ENCODE measurements at places on chromosomes 1 and 21. TPM values are rescaled to one million over a fixed set of nuclear protein-coding genes. Genes with fewer than 3 reads are reported as not detected.

The HEATR1 gene
- total RNA-seq: 13.7 TPM

DNA sequence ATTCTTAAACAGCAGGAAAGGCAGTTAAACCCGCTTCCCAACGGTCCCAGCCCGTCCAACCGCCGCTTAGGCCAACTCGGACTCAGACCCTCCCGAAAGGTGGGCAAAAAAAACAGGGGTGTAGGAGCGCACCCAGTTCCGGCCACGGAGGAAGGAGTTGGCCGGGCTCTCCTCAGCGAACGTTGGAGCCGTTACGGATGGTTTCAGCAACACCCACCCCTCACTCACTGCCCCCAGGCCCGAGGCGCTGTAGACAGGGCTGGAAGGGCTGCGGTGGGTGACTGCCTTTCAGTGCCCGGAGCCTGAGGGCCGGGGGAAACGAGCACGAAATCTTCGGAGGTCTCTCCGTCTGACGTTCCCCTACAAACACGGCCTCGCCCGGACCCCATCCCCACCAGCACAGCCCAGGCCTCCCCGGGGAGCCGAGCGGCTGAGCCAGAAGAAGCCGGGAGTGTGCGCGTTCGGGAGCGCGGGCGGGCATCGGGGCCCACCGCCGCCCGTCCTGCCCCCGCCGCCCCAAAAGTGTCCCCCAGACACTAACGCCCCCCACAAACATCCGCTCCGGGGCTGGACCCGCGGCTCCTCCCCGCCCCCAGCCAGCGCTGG is 1.3 kb downstream of the KDM5B start:
- H3K4me3 ChIP-seq: peak overlapping the region; percentile 97
- H3K27ac ChIP-seq: peak overlapping the region; percentile 88
- H3K4me1 ChIP-seq: no peaks in the 10 kb centered on the region

DNA sequence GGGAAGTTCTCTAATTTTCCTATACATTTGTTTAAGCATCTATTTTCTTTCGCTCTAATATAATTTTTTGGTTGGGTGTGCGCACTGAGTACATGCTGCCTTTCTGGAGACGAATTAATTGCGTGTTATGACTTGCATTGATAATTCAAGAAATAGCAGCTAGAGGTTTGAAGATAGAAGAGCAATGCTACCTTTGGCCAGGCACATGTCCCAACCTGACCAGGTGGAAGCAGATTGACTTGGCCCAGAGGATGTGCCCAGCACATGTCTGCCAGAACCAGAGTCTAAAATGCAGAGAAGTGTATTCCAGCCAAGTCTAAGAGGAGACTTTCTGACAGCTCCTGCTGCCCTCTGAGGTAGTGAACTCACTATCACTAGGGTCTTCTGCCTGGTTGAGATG is 114.3 kb downstream of the SLC35F3 start:
- H3K36me3 ChIP-seq: no peaks in the 10 kb centered on the region
- H3K4me3 ChIP-seq: no peak overlapping the region
- no peak overlapping the region for H3K27ac ChIP-seq
- DNase-seq: no peak
- H3K27me3 ChIP-seq: no peaks in the 10 kb centered on the region
- H3K4me1 ChIP-seq: no peaks in the 10 kb centered on the region

DNA sequence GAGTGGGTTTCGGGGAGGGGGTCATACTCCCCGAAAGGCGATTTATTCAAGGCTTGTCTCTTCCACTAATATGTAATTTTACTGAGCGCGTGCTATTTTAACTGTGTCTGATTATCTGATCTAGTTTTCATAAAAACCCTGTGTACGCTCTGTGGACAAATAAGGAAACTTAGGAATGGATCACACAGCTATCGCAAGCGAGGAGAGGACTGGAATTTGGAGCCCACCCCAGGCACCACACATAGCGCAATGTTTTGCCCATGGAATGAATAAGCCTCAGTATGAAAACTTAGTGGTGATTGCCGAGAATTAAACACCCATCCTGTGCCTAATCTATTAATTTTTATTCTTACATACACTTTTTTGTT is 9.8 kb upstream of the RAB42 start:
- H3K4me3 ChIP-seq: peak overlapping the region; percentile 70
- no peaks in the 10 kb centered on the region for H3K27me3 ChIP-seq
- DNase-seq: no peak

- no peak overlapping the region for H3K27ac ChIP-seq
- no peaks in the 10 kb centered on the region for H3K36me3 ChIP-seq
- no peak overlapping the region for H3K4me3 ChIP-seq
- no peaks in the 10 kb centered on the region for H3K4me1 ChIP-seq
- H3K27me3 ChIP-seq: no peaks in the 10 kb centered on the region
Measured at GRCh38 chr1:107941123-107941522, 23.9 kb downstream of the VAV3 start.

The C1QTNF12 gene
- 1.7 TPM for total RNA-seq

The ZNF683 gene
- not detected for total RNA-seq

- no peak overlapping the region for H3K27ac ChIP-seq
- H3K4me3 ChIP-seq: no peak overlapping the region
- H3K4me1 ChIP-seq: peaks cover 9% of the 10 kb centered on the region
Measured at GRCh38 chr1:172970186-172970585, 80.6 kb downstream of the TNFSF18 start.

The PRKCZ gene
- 15.7 TPM for total RNA-seq

GRCh38 chr1:180312926-180313325 is 82.9 kb downstream of the LHX4 start:
- no peak overlapping the region for H3K4me3 ChIP-seq
- H3K27me3 ChIP-seq: no peaks in the 10 kb centered on the region
- DNase-seq: no peak
- no peaks in the 10 kb centered on the region for H3K36me3 ChIP-seq
- no peak overlapping the region for H3K27ac ChIP-seq

GRCh38 chr1:235702412-235702811 is 52.8 kb upstream of the GNG4 start:
- no peak for DNase-seq
- H3K4me3 ChIP-seq: no peak overlapping the region
- H3K36me3 ChIP-seq: no peaks in the 10 kb centered on the region
- no peaks in the 10 kb centered on the region for H3K4me1 ChIP-seq

DNA sequence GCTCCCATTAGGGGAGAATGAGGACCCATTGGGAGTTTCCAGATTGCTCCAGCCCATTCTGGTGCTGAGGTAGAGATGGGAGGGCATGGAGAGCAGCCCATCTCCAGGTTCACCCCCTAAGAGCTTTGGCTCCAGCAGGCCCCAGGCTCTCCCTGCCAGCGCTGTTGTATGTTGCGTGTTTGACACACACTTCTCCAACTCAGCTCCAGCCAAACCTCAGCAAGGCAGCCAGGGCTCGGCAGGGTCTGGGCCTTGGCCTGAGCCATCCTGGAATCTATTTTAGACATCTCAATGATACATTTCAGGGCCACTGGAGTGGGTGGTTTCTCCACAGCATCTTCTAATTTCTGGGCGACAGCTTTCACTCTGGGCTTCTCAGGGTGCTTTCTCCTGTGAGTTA is 117.0 kb downstream of the NAV1 start:
- no peaks in the 10 kb centered on the region for H3K36me3 ChIP-seq
- DNase-seq: no peak
- H3K4me1 ChIP-seq: no peaks in the 10 kb centered on the region
- H3K27me3 ChIP-seq: no peaks in the 10 kb centered on the region

The ZBTB8A gene
- total RNA-seq: 2.9 TPM

- no peaks in the 10 kb centered on the region for H3K4me1 ChIP-seq
- H3K36me3 ChIP-seq: no peaks in the 10 kb centered on the region
- no peak for DNase-seq
- H3K27me3 ChIP-seq: no peaks in the 10 kb centered on the region
- no peak overlapping the region for H3K4me3 ChIP-seq
Measured at GRCh38 chr1:89041721-89042120, 19.1 kb upstream of the GBP3 start.

GRCh38 chr1:208465786-208466590 is 221.8 kb upstream of the PLXNA2 start:
- no peak overlapping the region for H3K27ac ChIP-seq
- H3K27me3 ChIP-seq: no peaks in the 10 kb centered on the region
- H3K36me3 ChIP-seq: no peaks in the 10 kb centered on the region
- no peaks in the 10 kb centered on the region for H3K4me1 ChIP-seq
- DNase-seq: no peak

DNA sequence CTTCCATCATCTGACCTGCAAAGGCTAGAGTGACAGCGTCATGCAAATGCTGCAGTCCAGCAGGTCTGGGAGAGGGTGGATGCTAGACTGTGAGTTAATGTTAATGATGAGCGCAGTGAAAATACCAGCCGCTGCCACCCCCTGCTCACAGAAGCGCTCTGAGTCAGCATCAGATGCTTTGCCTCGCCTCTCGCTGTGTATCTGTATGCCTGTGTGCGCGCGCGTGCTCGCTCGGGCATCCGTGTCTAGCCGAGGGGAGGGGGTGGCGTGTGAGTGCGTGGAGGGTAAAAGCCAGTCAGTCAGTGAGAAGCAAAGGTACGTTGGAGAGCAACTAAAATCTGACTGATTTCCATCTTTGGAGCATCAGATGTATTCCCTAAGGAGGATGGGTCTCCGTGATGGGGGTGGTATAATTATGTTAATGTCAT is 858.7 kb downstream of the USP25 start:
- H3K27ac ChIP-seq: peak overlapping the region; percentile 55
- H3K4me1 ChIP-seq: no peaks in the 10 kb centered on the region
- H3K4me3 ChIP-seq: peak overlapping the region; percentile 28
- no peaks in the 10 kb centered on the region for H3K27me3 ChIP-seq
- peak; percentile 25 for DNase-seq

DNA sequence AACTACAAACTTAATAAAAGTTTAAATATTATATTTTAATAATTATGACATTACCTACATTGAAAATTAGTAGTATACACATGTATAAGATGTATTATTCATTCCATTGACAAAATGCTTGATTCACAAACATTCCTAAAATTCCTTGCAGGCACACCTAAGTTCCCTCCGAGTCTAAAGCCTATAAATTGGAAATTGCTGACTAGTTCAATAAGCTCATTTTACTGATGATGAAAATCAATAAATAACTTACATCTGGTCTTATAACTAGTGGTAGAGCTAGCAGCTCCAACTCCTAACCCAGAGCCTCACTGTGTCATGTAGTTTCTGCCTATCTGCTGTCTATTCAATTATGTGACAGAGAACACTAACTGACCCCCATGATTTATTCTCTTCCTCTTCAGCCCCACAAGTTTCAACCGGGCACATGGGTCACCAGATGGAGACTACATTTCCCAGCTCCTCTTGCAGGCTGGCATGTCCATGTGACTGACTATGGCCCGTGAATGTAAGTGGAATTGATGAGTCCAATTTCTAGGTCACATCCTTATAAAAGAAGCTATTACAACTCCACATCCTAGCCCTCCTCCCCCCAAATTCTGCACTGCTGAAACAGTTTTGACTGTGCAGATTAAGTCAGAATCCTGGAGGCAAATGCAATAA is 29.6 kb upstream of the LRRC8D start:
- H3K36me3 ChIP-seq: no peaks in the 10 kb centered on the region
- DNase-seq: no peak
- H3K4me1 ChIP-seq: no peaks in the 10 kb centered on the region
- no peak overlapping the region for H3K27ac ChIP-seq

The CAMSAP2 gene
- 5.9 TPM for total RNA-seq

DNA sequence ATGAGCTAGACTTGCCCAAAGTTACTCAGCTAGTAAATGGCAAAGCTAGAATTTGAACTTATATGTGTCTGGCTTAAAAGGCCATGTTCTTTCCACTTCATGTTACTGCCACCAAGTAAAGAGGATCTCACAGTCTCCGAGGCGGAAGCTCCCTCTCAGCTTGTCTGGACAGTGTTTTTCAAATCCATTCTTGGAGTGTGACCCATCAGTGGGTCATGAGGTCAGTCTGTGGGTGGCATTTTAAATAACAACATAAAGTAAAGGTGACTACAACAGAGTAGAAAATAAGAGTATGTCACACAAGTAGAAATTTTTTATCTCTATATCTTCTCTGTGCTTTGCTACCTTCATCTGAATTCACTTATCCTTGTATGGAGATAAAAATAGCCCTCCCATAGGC is 3.2 kb upstream of the HMGB4 start:
- no peak overlapping the region for H3K27ac ChIP-seq
- no peaks in the 10 kb centered on the region for H3K4me1 ChIP-seq

DNA sequence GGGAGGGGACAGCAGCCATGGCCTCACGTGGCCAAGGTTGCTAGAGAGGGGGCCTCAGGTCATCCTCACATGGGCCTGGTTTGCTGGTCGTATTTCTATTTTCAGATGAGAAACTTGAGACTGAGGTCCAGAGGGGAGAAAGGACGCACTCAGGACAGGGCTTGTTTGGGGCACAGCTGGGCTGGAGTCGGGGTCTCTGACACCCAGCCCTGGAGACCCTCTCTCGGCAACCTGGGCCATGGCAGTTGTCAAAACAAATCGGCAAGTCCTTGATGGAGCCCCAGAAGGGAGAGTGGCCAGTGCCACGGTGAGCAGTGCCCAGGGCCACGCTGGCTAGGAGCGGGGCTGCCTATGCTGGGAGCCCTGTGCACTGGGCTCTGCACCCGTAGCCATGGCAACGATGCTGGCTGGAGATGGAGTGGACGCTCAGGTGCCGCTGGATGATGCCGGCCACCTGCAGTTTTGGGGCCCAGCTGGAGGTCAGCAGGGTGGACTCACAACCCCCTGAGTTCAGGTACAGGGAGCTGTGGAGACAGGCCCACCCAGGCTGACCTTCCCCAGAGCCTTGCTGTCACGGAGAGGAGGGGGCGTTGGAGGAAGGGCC is 11.1 kb downstream of the LRRC3 start:
- no peaks in the 10 kb centered on the region for H3K4me1 ChIP-seq
- no peak for DNase-seq
- no peak overlapping the region for H3K4me3 ChIP-seq

The SELENON gene
- 28.3 TPM for total RNA-seq

GRCh38 chr1:886760-887159 is 37.0 kb upstream of the SAMD11 start:
- no peak overlapping the region for H3K4me3 ChIP-seq
- H3K4me1 ChIP-seq: no peaks in the 10 kb centered on the region
- no peaks in the 10 kb centered on the region for H3K27me3 ChIP-seq

DNA sequence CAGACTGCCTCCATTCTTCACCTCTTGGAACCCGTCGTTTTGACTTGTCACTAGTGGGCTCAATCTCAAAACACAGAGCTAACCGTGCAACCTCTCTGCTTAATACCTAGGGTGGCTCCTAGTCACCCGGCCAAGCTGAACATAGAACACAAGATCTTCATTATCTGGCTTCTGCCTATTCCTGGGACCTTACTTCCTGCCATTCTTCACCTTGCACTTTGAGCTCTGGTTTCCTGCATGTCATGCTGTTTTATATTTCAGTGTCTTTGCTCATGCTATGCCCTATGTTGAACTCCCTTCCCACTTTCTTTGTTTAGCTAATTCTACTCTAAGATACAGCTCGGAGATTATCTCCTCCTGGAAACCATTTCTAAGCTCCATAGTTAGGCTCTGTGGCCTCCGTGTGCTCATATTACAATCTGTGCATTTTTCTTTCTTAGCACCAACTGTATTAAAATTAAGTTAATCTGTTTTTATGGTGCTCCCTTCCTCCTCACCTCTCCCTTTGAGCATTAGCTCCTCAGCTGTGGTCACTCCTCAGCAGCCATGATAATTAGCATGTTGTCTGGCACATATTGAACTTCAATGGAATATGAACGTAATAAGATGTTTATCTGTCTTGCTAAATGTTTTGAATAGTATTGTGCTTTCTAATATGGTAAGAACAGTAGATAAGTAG is 13.1 kb downstream of the GPSM2 start:
- no peak overlapping the region for H3K4me3 ChIP-seq
- no peak overlapping the region for H3K27ac ChIP-seq
- no peaks in the 10 kb centered on the region for H3K27me3 ChIP-seq
- H3K4me1 ChIP-seq: peaks cover 5% of the 10 kb centered on the region
- DNase-seq: no peak
- H3K36me3 ChIP-seq: no peaks in the 10 kb centered on the region

The GOLT1A gene
- total RNA-seq: 6.0 TPM

GRCh38 chr1:71706029-71706671 is 576.2 kb downstream of the NEGR1 start:
- no peak for DNase-seq
- H3K27ac ChIP-seq: no peak overlapping the region
- no peaks in the 10 kb centered on the region for H3K27me3 ChIP-seq
- H3K4me3 ChIP-seq: no peak overlapping the region

The FAM177B gene
- total RNA-seq: 0.20 TPM

All from pancreas (tissue), 10 donors.